ENCODE measurements at places on chromosomes 3 and 15.

- DNase-seq: no peak
Measured at GRCh38 chr3:1578124-1578806, 485.4 kb downstream of the CNTN6 start.

DNA sequence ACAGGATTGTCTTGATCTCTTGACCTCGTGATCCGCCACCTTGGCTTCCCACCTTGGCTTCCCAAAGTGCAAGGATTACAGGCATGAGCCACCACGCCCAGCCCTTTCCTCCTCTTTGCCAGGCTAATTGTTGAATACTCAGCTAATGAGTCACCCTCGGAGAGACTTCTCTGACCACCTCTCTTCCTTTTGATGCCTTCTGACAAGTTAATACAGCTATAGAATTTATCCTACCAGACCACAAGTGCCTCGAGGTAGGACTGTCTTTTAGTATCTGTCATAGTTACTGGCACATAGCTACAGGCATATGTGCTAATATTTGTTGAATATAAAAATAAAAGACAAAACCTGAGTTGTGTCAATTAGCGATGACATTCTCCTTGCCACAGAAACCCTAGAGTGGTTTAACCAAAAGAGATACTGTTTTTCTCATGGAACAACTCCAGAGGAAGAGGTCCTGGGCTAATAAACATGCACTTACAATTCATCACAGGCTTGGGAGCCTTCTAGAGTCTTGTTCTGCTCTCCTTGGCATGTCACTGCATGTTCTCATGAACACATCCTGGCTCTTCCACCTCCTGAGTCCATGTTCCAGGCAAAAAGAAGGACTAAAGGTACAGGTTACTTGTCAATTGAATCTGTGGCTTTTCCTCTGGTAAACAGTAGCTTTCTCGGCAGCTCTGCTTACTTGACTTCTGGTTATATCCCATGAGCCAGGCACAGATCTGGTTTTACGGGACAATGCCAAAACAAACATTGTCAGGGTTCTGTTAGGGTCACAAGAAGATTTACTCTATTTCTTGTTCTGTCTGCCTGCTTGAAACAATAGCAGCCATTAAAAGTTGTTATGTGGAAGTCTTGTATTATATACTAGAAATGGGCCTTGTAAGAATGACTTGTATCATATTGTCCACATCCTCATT, 332.3 kb downstream of the THSD4 start:
- no peak for DNase-seq

- DNase-seq: no peak
Measured at GRCh38 chr3:64489361-64490044, 198.3 kb downstream of the ADAMTS9 start.

DNA sequence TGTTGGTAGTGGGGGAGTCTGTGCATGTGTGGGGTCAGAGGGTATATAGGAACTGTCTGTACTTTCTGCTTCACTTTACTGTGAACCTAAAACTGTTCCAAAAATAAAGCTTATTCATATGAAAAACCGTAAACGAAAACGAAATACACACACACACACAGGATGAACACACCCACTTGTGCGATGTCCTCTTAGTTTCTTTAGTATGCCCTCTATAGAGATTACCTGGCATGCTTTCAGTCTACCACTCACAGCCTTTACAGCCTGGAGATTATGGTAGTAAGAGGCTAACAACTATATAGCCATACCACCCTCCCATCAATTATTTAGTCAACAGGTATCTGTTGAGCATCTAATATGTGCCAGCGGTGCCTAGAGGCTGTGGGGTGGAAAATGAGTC, 60.0 kb upstream of the UBE3A start:
- DNase-seq: no peak

GRCh38 chr3:3038201-3038991, 71.8 kb downstream of the IL5RA start:
- no peak for DNase-seq

All from pons (tissue), 1 donor.